ENCODE measurements at places on chromosomes 1 and 21. TPM values are rescaled to one million over a fixed set of nuclear protein-coding genes. Genes with fewer than 3 reads are reported as not detected.

DNA sequence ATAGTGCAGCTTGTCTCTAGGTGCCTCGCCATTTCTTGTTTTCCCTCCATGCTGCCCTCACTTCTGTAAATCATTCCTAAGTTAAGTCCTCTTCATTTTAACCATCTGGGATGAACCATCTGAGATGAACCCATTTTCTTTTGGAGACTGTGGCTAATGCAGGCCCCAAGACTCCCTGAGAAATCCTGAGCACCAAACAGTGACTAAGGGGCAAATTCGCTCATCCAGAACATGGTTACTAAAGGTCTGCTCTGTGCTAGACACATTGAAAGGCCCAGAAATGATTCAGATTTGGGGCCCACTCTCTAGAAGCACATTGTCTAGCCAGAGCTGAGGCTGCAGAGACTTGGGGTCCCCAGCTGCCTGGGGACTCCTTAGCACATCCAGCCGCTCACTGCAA is 151.9 kb upstream of the CTTNBP2NL start:
- no peak for DNase-seq
- H3K36me3 ChIP-seq, result no peaks in the 10 kb centered on the region
- no peak overlapping the region for H3K4me3 ChIP-seq
- no peaks in the 10 kb centered on the region for H3K4me1 ChIP-seq

The OR14K1 gene
- not detected for total RNA-seq

GRCh38 chr1:206783506-206783905 is 11.2 kb upstream of the IL10 start:
- no peak overlapping the region for H3K4me3 ChIP-seq
- no peaks in the 10 kb centered on the region for H3K27me3 ChIP-seq
- peaks cover 37% of the 10 kb centered on the region for H3K4me1 ChIP-seq

The KCNJ15 gene
- total RNA-seq, result 0.17 TPM

GRCh38 chr1:8104278-8105236 is 78.4 kb upstream of the ERRFI1 start:
- no peaks in the 10 kb centered on the region for H3K4me1 ChIP-seq
- no peaks in the 10 kb centered on the region for H3K27me3 ChIP-seq
- H3K4me3 ChIP-seq, result no peak overlapping the region
- no peaks in the 10 kb centered on the region for H3K36me3 ChIP-seq
- H3K27ac ChIP-seq, result no peak overlapping the region

- DNase-seq, result no peak
- H3K36me3 ChIP-seq, result no peaks in the 10 kb centered on the region
- H3K4me1 ChIP-seq, result no peaks in the 10 kb centered on the region
- H3K4me3 ChIP-seq, result no peak overlapping the region
Observed at GRCh38 chr1:231665101-231665500, 38.5 kb downstream of the DISC1 start.

DNA sequence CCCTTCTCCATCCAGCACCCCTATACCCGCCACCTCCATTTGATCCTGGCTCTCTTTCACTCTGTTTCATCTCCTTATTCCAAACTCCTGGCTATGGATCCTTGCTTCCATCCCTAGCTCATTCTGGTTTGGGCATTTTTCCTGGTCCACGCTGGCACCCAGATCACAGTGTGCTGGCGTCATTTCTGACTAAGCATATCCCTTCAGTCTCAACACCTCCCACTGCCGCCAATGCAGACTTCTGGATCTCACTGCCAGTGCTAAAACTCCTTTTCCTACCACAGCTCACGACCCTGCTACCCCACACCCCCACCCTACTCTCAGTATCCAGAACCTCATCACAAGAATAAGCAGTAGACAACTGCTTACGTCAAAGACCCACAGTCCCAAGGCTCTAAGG is 16.3 kb downstream of the SEC16B start:
- no peak overlapping the region for H3K27ac ChIP-seq
- no peak for DNase-seq
- no peaks in the 10 kb centered on the region for H3K27me3 ChIP-seq
- no peak overlapping the region for H3K4me3 ChIP-seq
- H3K36me3 ChIP-seq, result no peaks in the 10 kb centered on the region

The GABRD gene
- not detected for total RNA-seq

The GUCA2B gene
- not detected for total RNA-seq

The HTR1D gene
- not detected for total RNA-seq
